ENCODE measurements at places on chromosomes 2 and 18.

- DNase-seq, result no peak
Observed at GRCh38 chr2:160884056-160884455, 276.2 kb upstream of the TANK start.

- DNase-seq, result no peak
Observed at GRCh38 chr2:204046145-204046544, 109.6 kb downstream of the ICOS start.

DNA sequence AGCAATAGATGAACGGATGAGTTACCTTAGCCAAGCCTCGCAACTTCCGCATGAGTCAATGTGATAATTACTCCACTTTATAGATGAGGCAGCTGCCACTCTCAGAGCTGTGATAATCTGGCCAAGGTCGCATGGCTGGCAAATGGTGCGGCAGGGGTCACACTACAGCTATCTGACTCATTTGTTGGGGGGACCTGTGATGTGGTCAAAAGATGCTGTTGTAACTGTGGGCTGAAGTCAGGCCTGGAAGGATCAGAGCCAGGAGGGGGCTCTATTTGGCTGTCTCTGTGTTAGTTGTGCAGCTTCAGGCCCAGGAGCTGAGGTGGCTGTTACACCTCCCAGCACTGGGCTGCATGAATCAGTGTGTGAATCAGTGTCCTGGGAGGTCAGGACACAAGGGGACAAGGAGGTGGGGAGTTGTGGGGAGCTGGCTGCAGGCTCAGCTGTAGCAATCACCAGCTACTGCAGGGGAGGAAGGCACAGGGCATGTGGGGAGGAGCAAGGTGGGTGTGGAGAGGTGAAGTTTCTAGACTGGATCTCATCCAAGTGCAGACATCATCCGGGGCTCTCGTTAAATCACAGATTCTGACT, 33.1 kb downstream of the NGEF start:
- DNase-seq, result no peak

DNA sequence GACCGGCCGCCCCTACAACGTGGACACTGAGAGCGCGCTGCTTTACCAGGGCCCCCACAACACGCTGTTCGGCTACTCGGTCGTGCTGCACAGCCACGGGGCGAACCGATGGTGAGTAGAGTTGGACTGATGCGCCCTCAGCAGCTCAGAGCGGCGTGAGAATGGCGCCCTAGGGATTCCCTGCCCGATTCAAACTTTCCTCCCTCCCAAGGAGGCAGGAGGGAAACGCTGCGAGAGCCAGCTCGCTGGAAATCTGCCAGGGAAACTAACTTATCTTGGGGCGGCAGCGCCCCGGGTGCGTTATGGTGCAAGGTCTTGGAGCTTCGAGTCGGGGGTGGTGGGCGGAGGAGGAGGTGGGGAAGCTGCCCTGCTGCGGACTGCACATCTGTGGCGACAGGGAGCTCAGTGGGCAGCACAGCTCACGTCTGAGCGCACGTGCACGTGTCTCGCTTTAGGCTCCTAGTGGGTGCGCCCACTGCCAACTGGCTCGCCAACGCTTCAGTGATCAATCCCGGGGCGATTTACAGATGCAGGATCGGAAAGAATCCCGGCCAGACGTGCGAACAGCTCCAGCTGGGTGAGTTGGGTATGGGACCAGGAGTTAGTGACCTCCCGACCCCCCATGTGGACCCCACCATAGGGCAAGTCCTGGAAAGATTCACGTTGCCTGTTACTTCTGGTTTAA, 697 bp downstream of the ITGA4 start:
- DNase-seq, result no peak

- no peak for DNase-seq
Observed at GRCh38 chr2:227759411-227760118, 13.9 kb downstream of the SCYGR8 start.

- no peak for DNase-seq
Observed at GRCh38 chr18:36130039-36130831, 536 bp downstream of the ELP2 start.

- no peak for DNase-seq
Observed at GRCh38 chr2:99675130-99675661, 185.4 kb upstream of the REV1 start.

All from renal cortex interstitium (tissue), 15 donors.